SHP77 treated with DMSO at 0.1 percent for 48 hours (cell line): ENCODE measurements at places on chromosomes 11 and 22.

GRCh38 chr11:128949791-128950454 lies 7.3 kb upstream of the TP53AIP1 start:
- DNase-seq: no peak

- no peak for DNase-seq
These were observed 892.3 kb downstream of the OPCML start for GRCh38 chr11:132639986-132640385.

DNA sequence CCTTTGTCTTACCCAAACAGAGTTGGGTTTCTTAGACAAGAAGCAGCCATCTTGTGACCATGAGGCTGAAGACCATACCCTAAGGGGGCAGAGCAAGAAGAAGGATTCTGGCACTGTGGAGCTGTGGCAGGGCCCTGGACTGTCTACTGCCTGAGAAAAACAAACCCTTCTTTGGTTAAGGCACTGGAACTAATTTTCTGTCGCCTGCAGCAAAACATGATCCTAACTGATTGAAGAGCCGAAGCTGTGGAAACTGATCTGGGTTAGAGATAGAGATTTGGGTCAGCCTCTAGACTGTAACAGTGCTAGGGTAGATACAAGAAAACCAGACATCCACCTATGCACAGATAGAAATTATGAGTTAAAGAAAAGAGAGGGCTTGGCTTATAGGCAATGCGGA lies 11.3 kb upstream of the ACER3 start:
- DNase-seq: no peak

DNA sequence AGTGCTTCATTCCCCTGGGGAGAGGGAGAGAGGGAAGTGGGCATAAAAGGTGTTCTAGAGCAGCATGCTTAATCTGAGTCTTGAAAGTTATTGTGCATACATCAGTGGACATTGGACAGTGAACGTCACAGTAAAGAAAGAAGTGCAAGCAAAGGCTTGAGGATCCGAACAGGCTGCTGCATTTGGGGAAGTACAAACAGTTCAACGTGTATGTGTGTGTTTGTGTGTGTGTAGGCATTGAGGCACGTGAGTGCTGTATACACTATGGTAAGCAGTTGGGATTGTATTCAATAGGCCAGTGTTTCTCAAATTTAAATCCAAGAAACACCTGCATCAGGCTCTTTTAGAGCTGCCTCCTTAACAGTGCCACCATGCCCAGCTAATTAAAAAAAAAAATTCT lies 10.4 kb upstream of the EIF3M start:
- DNase-seq: no peak

GRCh38 chr11:93225662-93226061 lies 27.9 kb upstream of the SLC36A4 start:
- DNase-seq: no peak

DNA sequence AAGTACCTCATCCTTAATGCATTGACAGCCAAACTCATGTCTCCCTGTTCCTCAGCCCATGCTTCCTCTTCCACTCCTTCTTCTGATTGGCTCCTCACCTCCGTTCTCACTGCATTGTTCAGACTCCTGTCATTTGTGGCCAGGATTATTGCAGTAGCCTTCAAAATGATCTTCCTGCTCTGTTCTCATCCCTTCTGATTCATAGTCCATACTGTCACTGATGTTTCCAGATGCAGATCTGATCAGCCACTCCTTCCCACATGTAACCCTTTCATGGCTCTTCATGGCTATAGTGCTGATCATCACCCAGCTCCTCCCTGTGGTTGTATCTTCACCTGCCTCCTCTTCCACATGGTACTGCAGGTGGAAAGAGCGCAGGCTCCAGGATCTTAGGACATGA lies 71.7 kb downstream of the DEPDC5 start:
- no peak for DNase-seq

GRCh38 chr11:67118181-67118766 lies 789 bp upstream of the KDM2A start:
- DNase-seq: no peak
